NCI-H446 (cell line): ENCODE measurements at places on chromosomes 6 and 20.

DNA sequence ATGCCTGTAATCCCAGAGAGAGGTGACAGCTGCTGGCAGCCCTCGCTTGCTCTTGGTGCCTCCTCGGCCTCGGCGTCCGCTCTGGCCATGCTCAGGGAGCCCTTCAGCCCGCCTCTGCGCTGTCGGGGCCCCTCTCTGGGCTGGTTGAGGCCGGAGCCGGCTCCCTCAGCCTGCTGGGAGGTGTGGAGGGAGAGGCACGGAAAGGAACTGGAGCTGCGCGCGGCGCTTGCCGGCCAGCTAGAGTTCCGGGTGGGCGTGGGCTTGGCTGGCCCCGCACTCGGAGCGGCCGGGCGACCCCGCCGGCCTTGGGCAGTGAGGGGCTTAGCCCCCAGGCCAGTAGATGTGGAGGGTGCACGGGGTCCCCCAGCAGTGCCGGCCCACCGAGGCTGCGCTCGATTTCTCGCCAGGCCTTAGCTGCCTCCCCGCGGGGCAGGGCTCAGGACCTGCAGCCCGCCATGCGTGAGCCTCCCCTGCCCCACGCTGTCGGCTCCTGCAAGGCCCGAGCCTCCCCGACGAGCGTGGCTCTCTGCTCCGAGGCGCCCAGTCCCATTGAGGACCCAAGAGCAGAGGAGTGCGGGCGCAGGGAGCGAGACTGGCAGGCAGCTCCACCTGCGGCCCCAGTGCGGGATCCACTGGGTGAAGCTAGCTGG, 34.6 kb downstream of the C6orf52 start:
- DNase-seq, result no peak

- no peak for DNase-seq
These were observed 102.1 kb downstream of the ATP9A start for GRCh38 chr20:51666126-51666525.

DNA sequence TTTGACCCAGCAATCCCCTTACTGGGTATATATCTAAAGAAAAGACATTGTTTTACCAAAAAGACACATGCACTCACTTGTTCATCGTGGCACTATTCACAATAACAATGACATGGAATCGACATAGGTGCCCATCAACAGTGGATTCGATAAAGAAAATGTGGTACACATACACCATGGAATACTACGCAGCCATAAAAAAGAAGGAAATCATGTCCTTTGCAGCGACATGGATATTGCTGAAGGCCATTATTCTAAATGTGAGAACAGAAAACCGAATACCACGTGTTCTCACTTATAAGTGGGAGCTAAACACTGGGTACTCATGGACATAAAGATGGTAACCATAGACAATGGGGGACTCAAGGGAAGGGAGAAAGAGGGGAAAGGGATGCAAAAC, 222.3 kb downstream of the RNGTT start:
- DNase-seq, result no peak

- no peak for DNase-seq
These were observed 115.3 kb downstream of the SYNDIG1 start for GRCh38 chr20:24584538-24585356.

DNA sequence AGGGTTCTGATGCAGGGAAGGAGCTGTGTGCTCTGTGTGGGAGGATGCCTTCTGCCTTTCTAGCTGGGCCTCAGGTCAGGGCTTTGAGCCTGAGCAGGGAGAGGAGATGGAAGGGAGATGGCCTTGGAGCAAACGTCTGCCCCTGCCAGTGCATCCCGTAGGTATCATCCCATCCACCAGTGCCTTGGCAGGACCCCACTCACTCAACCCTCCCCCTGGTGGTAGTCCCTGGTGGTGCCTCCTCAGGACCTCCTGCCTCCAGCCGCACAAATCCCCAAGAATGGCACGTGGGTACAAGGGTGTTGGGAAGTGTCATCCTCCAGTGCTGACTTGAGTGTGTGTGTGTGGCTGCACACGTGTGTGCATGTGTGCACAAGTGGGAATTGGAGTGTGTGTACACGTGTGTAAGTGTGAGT, 23.1 kb upstream of the MICB start:
- DNase-seq, result no peak

DNA sequence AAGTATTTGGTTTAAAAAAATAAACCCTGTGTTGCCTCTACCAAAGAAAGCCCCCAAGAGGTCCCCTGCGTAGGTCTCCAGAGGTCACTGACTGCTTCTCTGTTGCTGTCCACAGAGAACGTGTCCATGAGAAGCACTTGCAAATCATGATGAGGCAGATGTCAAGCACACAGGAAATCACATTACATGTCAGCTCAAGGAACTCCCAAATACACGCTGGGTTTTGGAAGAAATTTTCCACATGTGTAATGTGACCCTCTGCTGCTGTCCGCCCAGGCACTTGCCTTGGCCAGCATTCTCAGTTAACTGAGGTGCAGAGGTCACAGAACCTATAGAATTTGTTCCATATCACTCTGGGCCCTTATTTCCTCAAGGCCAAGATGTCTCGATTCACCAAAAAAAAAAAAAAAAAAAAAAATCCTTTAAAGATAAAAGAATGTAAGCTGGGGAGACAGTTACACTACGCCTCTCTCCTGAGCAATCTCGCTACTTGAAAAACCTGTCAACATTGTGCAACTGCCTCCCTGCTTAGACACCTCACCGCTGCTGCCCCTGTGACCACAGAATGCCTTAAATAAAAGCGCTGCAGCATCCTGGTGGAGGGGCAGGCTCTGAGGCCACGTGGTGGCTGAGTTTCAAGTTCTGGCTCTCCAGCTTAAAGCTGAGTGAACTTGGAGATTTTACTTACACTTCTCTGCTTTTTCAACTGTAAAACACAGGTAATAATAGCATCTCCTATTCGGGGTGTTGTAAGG, 42.3 kb downstream of the SLC22A23 start:
- no peak for DNase-seq
